Stimulated activated CD4-positive, alpha-beta T cell treated with anti-CD3 and anti-CD28 coated beads, TNF-alpha, amount 100 ng/mL, for 48 hours (primary cell): ENCODE measurements at places on chromosomes 16 and 17.

- DNase-seq = no peak
These were observed 91.5 kb downstream of the VPS53 start for GRCh38 chr17:623121-623520.

GRCh38 chr17:29131814-29132682 is 48.1 kb downstream of the MYO18A start:
- no peak for DNase-seq

GRCh38 chr16:71254832-71255525 is 24.5 kb upstream of the HYDIN start:
- no peak for DNase-seq

DNA sequence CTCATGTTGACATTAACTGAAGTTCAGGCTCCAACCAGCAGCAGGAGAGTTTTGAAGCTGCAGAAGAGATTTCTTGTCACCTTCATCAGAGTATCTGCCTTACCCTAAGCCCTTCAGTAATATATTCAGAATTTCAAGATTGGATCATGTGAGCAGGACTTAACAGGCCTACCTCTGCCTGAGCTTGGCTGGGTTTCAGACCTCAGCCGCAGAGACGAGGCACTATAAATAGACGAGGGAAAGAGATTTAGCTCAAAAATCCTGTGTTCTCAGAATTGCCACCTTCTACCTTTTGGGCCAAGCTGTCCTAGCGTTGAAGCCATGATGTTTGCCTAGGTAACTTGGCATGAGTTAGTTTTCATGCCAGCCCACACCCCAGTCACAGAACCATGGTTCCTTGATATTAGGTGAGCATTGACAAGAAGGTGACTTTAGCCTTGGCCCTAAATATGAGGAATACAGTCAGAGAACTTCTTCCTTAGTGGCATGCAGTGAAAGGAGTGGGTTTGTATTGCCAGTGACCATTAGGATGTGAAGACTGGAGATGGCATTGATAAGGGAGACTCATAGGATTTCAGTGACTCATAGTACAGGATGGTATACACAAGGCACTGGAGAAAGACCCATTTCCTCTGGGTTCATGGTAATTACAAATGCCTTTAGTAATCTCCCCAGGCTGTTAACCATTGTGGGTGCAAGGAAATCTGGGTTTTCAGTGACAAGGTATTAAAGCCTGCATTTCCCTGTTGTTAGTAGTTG is 224.3 kb downstream of the MSI2 start:
- DNase-seq = no peak

GRCh38 chr16:12314653-12315185 is 338.2 kb downstream of the SNX29 start:
- no peak for DNase-seq

DNA sequence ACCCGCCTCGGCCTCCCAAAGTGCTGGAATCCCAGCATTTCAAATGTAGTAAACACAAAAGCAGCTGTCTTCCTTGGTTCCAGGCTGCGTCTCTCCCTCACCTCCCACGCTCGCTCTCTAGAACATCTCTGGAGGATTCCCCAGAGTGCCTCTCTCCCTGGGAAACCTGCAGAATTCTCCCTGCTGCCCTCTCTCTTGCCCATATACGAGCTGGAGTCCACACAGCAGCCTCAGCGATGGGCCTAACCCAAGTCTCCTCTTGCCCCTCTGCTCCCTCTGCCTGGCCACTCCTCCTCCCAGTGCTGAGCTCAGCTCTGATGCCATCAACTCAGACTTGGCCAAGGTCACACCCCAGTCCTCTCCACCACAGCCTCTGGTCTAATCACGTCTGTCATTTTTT is 10.6 kb downstream of the GPRC5B start:
- DNase-seq = no peak

- DNase-seq = no peak
These were observed 8.3 kb downstream of the PIK3R6 start for GRCh38 chr17:8859027-8859803.

GRCh38 chr16:67750466-67750865 is 31.4 kb upstream of the GFOD2 start:
- no peak for DNase-seq

GRCh38 chr17:77770331-77771105 is 188.0 kb upstream of the TNRC6C start:
- no peak for DNase-seq

DNA sequence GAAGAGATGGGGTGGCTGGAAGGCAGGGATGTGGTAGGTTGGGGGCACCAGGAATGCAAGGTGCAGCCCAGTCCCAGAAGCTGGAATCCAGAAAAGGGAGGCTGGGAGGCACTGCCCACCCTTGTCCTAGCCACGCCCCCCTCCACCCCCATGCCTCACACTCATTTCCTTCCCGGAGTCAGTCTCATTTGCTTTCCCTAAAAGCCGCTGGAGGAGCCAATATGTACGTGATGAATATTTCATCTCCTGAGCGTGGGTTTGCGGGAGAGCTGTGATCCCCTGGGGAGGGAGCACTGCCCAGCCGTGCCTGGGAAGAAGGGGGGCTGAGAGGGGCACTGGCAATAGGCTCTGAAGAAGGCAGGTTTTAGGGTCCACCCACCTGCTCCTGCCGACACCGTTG is 124.5 kb upstream of the LHX1 start:
- no peak for DNase-seq

DNA sequence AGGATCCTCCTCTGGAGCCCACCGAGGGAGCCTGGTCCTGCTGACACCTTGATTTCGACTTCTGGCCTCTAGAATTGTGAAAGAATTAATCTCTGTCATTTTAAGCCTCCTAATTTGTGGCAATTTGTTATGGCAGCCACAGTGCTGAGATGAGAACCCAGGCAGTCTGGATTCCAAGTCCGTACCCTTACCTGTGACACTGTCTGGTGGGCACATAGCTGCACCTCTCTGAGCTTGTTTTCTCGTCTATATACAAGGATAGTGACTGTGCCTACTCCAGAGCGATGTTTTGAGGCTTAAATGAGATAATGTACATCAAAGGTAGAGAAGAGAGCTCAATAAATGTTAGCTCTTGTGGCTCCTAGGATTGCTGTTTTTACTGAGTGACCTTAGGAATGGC is 128.4 kb upstream of the MPHOSPH6 start:
- no peak for DNase-seq

GRCh38 chr17:49603238-49603637 is 27.6 kb downstream of the NXPH3 start:
- no peak for DNase-seq

- DNase-seq = no peak
These were observed 202.3 kb upstream of the CIBAR2 start for GRCh38 chr16:85314512-85314971.

DNA sequence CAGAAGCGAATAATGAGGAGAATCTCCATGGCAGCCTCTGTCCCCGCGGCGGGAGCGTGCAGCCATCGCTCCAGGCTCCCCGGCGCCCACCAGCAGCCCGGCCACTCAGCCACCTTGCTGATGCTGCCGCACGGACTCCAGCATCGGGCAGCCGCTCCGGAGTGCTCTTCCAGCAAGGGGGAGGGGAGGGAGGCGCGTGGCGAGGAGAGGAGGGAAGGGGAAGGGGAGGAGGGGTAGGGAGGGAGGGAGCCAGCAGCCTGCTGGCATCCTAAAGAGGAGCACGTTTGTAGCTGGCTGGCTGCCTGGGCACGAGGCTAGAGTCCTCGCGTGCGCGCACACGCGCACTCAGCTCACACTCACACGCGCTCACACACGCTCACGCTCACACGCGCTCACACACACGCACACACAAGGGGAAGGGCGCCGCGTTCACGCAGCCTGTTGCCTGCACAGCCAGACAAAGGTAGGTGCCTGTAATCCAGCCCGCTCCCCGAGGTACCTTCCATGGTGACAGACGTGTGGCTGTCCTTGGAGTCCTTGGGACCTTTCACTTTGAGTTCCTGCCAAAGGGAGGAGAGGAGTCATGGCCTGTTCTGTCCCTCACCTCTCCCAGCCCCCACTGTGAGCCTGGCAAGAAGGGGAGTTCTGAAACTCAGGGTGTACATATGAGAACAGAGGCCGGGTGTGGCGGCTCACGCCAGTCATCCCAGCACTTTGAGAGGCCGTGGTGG is 82.1 kb downstream of the TIMM22 start:
- DNase-seq = no peak

DNA sequence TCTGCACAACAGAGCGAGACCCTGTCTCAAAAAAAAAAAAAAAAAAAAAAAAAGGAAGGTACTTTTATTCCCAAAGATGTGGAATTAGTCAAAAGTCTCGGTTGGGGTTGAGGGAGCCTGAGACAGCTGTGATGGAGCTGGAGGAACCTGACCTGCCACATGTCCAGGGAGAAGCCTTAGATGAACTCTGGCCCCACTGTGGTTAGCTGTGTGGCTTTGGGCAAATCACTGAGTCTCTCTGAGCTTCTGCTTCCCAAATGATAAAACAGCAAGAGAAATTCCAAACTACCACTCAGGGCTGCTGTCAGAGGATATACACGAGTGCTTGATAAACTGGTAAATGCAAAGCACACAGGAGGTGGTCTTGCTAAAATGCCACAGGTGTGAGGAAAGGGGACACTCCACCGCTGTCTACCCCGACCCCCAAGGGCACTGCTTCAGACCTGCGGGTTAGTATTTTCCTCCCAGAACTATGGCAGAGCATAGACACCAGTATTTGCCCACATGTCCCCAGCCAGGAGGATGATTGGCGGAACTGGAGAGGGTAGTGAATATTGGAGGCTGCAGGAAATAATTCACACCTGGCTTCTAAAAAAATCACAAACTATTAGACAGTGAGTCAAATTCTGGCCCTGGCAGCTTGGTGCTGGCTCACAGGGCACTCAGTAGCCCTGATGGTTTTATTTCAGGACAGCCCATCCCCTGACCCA is 14.7 kb downstream of the DRC3 start:
- no peak for DNase-seq

GRCh38 chr16:67598527-67598926 is 36.2 kb downstream of the CTCF start:
- DNase-seq = no peak

GRCh38 chr16:66278604-66279262 is 87.8 kb upstream of the CDH5 start:
- no peak for DNase-seq

DNA sequence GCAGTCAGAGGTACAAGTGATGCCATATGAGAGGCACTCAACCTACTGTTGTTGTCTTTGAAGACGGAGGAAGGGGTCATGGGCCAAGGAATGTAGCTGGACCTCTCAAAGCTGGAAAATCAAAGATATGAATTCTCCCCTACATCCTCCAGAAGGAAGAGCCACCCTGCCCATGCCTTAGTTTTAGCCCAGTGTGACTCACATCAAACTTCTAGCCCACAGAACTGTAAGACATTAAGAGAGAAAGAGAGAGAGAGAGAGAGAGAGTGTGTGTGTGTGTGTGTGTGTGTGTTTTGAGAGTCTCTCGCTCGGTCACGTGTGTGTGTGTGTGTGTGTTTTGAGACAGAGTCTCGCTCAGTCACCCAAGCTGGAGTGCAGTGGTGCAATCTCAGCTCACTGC is 87.1 kb downstream of the STX8 start:
- DNase-seq = no peak

DNA sequence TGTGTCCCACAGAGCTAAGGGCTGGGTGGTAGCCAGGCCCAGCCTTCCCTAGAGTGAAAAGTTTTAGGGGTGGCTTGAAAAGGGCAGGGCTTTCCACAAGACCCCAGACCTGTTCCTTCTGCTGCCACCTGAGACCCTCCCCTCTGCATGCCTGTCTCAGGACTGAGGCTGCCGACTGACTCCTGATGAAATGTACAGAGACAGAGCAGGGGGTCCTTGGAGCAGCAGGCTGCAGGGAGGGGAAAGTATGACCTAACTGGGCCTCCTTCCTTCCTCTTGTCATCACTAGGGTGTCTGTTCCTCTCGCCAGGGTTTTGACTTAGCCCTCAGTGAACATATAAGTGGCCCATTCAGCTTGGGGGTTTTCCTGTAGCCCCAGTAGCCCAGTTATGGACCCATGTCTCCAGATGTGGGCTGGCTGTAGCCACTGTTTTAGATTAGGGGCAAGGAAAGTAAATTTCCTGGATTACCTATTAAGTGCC is 14.9 kb upstream of the NFATC3 start:
- DNase-seq = no peak

DNA sequence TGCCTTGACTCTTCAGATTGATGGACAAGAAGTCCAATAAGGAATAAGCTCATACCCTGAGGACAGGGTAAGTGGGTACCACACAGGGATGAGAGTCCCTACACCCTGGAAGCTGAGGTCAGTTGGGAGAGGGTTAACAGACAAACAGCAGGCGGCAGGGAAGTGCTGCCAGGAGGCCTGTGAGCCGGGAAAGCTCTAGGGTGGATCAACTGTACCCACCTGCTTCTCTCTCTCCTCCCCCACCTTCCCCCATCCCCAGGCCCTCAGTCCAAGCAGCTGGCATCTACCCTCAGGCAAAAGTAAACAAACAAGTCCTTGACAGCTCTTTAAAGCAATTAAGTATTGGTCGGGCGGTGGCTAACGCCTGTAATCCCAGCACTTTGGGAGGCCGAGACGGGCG is 20.7 kb upstream of the MYLK3 start:
- DNase-seq = no peak

GRCh38 chr16:80341263-80341662 is 199.5 kb upstream of the DYNLRB2 start:
- no peak for DNase-seq

- no peak for DNase-seq
These were observed 7.3 kb downstream of the TNRC6A start for GRCh38 chr16:24736758-24737157.

DNA sequence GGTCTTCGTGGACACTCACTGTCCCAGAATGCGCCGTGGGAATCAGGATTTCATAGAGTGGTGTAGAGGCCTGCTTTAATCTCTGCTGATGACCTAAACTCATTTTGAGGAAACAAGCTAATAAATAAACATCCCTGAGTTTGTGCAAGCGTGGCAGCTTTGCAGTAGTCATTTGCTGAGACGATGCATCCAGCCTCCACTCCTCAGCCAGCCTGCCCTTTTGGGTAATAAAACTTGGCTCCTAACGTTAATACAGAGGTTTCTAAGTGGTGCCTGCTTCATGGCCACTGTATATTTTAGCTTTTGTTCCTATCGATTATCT is 1.3 kb downstream of the DGKE start:
- no peak for DNase-seq

DNA sequence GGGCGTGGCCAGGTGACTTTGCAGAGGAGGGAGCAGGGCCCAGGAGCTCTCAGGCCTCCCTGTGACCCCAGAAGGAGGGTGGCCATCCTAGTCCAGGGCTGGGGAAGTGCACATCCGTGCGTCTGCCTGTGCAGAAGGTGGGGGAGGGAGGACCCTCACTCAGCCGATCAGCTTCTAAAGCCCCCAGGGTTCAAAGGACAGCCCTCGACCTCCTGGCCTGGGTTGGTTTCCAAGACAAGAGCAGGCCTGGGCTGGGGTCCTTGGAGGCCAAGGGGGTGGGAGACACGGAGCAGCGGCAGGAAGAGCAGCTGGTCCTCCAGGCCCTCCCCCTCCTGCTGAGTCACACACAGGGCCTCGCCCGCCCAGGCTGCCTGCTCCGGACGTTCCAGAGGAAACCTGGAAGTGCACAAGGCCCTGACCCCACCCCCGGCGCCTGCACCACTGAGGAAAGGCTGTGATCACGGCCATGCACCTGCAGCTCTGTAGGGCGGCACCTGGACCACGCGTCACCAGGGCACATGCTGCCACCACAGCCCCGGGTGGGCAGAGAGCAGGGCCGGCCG is 67.1 kb upstream of the ZNF469 start:
- DNase-seq = no peak

GRCh38 chr17:35747540-35748017 is 5.5 kb downstream of the GAS2L2 start:
- peak; percentile 59 for DNase-seq
